ENCODE measurements at places on chromosomes 3 and 15.

GRCh38 chr3:168095611-168096209 is at the start of gene GOLIM4:
GOLIM4 (minus strand) TSS chr3:168095924; CDS start chr3:168095285, 639 bp downstream.
- peak; percentile 92 for DNase-seq

- no peak for DNase-seq
These were observed 275.1 kb upstream of the LRTM1 start for GRCh38 chr3:55203006-55203405.

DNA sequence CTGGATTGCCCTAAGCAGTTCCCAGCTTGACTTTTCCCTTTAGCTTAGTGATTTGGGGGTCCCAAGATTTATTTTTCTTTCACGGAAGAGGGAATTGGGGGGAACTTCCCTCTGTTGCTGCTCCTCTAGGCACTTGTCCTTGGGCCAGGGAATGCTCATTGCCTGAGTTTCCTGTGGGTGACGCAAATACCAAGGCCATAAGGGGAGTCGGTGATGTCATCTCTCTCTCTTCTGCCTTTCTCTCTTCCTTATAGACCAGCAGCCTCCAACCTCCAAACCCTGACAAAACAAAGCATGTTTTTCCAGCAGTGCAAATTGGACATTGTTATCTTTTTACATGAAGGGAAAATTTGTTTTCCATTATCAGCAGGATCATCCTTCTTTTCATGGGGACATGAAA is 120.2 kb downstream of the ITPR1 start:
- no peak for DNase-seq

GRCh38 chr3:3119393-3119851 is 7.3 kb upstream of the TRNT1 start:
- DNase-seq, result no peak

- DNase-seq, result no peak
These were observed 319.9 kb downstream of the NAALADL2 start for GRCh38 chr3:175179055-175179454.

DNA sequence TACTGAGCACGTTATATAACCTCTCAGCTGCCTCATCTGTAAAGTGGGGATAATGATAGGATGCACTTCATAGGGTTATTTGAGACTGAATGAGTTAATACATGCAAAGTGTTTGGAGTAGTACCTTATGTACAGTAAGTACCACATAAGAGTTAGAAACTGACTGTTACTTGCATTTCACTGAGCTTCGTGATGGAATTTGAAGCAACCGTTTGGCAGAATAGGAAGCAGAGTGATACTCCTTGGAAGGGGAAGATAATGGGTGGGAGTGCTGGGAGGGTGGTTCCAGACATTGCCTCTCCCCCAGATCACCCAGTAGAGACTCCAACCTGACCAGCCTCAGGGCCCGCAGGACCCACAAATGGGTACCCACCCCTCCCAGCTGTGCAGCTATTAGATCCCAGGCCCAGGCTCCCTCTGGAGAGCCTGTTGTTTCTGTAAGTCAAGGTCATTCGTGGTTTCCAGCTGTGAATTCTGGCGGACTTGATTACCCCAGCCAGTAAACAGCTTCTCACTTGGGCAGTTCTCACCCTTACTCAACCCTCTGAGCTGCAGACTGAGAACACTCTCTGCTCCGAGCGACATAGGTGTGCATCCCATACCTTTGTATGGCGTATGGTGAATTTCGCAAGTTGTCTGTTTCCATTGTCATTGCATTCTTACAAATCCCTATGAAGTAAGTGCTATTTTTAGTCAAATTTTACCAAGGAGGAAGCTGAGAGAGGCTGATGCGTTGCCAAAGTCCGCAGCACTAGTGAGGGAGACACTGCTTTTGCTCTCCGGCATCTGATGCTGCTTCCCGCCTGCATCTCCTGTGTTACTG is 11.1 kb downstream of the ALPK3 start:
- DNase-seq, result no peak

- DNase-seq, result no peak
These were observed 1.6 kb upstream of the UBA3 start for GRCh38 chr3:69081583-69082262.

GRCh38 chr3:105639131-105639530 is 229.7 kb downstream of the CBLB start:
- DNase-seq, result no peak

DNA sequence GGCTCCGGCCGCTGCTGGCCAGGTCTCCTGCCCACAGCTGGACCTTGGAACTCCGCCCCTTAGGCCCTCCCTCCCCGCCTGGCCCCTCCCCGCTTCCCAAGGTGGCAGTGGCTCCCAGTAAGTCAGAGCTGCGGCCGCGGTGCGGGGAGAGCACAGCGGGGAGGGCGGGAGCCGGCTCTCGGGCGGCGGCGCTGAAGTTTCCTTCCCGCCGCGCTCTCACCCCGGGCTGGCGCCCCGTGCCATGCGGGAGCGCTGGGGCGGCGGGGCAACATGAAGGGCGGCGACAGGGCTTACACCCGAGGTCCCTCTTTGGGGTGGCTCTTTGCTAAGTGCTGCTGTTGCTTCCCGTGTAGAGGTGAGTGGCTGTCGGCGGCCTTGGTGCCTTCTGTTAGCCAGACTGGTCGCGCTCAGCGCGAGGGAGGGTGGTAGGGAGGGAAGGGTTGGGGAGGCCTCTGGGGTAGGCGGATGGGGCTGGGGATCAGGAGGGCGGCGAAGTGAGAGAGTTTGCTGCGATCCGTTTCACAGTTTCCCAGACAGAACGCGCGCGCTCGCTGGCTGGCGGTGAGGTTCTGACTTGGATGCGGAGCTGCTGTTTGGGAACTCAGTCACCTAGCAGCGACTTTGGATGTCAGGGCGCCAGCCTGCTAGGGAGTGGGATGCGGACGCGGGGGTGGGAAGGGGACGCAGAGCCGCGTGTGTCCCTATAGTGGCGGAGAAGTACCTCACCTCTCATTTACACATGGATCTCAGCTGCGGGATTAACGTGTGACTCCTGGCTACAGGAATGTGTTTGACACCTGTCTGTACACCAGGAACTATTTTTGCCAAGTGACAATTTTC is 145.5 kb upstream of the UMPS start:
- no peak for DNase-seq

DNA sequence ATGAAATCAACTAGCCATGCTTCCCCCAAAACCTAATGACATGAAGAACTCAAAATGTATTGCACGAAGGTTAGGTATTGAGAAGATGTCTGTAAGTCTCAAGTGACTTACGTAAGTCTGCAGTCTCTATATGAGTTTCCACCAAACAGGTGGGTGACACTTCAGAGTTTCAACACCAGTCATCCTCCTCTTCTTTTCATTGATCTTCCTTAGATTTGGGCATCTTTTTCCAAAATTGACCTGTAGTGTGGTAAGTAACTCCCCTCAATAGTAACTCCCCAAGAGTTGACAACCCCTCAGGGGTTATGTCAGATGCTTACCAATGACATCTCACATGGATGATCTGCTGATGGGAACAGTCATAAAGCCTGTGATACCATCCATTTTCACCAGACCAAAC is 46.1 kb downstream of the GPR176 start:
- no peak for DNase-seq

GRCh38 chr3:65833761-65834505 is 204.8 kb downstream of the MAGI1 start:
- peak; percentile 34 for DNase-seq

GRCh38 chr3:81853431-81853830 is 92.0 kb upstream of the GBE1 start:
- DNase-seq, result no peak
